ENCODE measurements at places on chromosomes 1 and 21.

GRCh38 chr1:204872262-204872881, 1.7 kb downstream of the NFASC start:
- DNase-seq, result no peak

GRCh38 chr1:9922342-9922741, 12.3 kb upstream of the CTNNBIP1 start:
- no peak for DNase-seq

DNA sequence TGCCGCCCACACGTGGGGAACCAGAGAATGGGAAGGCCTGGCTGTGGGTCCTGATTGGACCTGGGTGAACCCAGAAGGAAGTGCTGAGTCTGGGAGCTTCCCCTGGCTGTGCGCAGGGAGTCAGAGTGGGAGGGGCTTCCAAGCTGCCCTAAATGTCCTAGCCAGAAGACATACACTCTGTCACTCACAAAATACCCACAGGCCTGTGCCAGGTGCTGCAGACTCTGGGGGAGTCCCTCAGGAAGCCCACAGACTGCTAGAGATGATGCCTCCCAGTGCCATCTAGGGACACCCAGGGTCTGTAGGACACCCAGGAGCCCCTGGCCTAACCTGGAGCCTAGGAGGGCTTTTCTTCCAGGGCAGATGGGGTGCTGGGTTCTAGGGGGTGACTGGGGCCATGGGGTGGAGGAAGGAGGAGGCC, 33.7 kb upstream of the LRP8 start:
- DNase-seq, result no peak

GRCh38 chr1:207405814-207406213, 48.3 kb upstream of the CR2 start:
- DNase-seq, result no peak

GRCh38 chr1:228140724-228141225, 696 bp downstream of the GUK1 start:
- no peak for DNase-seq

GRCh38 chr21:44718571-44718970, 7.2 kb upstream of the TSPEAR start:
- no peak for DNase-seq

GRCh38 chr21:32140604-32141317, 138.1 kb downstream of the MIS18A start:
- DNase-seq, result no peak

DNA sequence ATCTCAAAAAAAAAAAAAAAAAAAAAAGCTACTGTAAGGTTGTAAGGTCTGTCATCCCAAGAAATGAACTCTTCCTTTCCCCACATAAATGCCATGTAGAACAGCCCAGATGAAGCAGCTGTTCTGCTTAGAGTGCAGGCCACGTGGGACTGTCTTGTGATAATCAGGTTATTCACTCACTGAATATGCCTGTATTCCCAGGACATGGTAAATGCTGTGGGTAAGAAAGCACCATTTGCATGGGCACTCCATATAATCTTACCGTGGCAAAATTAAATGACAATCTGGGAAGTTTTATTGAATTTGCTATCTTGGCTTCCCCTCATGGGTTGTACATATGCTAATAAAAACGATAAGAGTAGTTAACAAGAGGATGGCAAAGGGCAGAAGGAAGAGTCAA, 13.8 kb downstream of the RGS5 start:
- DNase-seq, result no peak

- DNase-seq, result no peak
Measured at GRCh38 chr1:20069874-20070273, at the start of gene PLA2G5. Gene PLA2G5 (plus strand): TSS chr1:20070194. CDS start chr1:20084831, 14,637 bp downstream.

GRCh38 chr1:204836856-204837255, 33.8 kb upstream of the NFASC start:
- DNase-seq, result no peak

DNA sequence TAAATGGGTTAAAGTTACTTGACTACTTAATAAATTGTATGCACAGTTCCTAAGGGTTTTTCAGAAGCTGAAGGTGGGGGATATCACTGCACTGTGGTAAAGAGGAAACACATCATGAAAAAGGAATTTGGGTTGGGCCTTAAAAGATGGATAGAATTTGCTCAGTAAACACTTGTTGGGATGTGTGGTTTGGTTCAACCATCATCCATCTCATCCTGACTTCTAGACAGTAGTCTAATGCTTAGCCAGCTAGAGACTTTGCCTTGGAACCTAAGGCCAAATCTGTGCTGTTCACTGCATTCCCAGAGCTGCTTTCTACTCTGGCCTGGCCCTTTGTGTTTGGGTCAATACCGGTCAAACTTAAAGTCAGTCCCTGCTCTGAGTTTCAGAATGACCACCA, 30.6 kb downstream of the LY9 start:
- DNase-seq, result no peak

DNA sequence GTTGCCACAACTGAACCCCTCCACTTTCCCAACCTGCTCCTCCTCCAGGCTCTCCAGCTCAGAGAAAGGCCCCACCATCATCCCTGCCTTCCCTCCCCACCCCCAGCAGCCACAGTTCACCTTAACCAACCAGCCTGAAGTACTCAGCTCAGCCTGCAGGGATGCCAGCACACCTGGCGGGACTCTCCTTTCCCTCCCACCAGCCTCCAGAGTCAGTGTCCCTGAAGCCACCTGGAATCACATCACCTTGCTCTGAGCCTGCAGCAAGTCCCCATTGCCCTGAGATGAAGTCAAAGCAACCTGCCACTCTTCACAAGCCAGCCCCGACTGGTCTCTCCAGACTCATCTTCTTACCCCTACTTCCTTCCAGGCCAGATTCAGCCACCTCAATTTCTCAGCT, 26.2 kb upstream of the ZC3H12A start:
- no peak for DNase-seq

- no peak for DNase-seq
Measured at GRCh38 chr1:111516005-111516535, 12.6 kb upstream of the ADORA3 start.

GRCh38 chr1:237166593-237167101, 124.7 kb downstream of the RYR2 start:
- DNase-seq, result no peak

All from stimulated activated CD8-positive, alpha-beta memory T cell treated with anti-CD3 and anti-CD28 coated beads, Interleukin-7, amount 100 ng/mL, for 1 hour (primary cell).